ENCODE measurements at places on chromosomes 2 and 18. TPM values are rescaled to one million over a fixed set of nuclear protein-coding genes. Genes with fewer than 3 reads are reported as not detected.

SAG gene
- not detected for polyA plus RNA-seq

REG3G gene
- 3.0 TPM for polyA plus RNA-seq

STEAP3 gene
- polyA plus RNA-seq: 4.1 TPM

PARD3B gene
- 4.9 TPM for polyA plus RNA-seq

CHRNA1 gene
- not detected for polyA plus RNA-seq

TIGD1 gene
- polyA plus RNA-seq: 6.2 TPM

HAAO gene
- 20.8 TPM for polyA plus RNA-seq

DSG1 gene
- polyA plus RNA-seq: not detected

CHRNG gene
- polyA plus RNA-seq: not detected

FAM124B gene
- 0.37 TPM for polyA plus RNA-seq

DNA sequence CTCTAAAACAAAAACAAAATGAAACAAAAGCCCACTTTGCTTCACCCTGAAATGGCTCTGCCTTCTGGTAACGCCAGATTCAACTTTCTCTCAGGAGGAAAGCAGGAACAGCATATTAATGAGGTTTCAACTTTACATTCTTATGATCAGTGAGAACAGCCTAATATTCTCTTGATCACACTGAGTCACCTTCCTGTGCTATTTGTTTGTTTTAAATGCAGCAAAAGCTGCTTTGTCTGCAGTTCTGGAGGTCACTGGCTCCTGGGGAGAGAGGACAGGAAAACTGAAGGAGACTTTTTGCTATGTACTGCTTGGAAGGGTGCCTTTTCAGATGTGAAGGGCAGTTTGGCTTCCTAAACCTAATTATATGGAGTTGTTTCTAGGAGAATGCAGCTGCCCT, 48.1 kb downstream of the MAIP1 start:
- no peak overlapping the region for H3K27ac ChIP-seq
- H3K27me3 ChIP-seq: no peaks in the 10 kb centered on the region
- no peak for DNase-seq
- no peaks in the 10 kb centered on the region for H3K36me3 ChIP-seq

DNA sequence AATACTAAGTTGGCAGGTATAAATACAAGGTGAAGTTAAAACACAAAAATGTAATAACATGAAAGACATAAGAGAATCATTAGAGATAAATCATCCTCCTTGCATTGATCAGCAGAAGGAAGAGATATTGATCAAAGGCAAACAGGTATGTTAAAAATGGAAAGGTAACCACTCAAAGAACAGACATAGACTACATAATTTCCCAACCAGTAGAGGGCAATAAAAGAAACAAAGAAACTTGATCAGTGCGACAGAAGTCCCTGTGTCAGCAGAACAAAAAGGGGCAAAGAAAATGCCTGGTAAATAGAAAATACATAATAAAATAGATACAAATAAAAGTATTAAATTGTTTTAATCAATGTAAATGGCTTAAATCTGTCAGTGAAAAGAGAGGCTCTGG, 53.6 kb downstream of the FAM228A start:
- DNase-seq: no peak
- H3K36me3 ChIP-seq: no peaks in the 10 kb centered on the region
- H3K27ac ChIP-seq: no peak overlapping the region
- H3K4me1 ChIP-seq: no peaks in the 10 kb centered on the region
- no peak overlapping the region for H3K4me3 ChIP-seq

DNA sequence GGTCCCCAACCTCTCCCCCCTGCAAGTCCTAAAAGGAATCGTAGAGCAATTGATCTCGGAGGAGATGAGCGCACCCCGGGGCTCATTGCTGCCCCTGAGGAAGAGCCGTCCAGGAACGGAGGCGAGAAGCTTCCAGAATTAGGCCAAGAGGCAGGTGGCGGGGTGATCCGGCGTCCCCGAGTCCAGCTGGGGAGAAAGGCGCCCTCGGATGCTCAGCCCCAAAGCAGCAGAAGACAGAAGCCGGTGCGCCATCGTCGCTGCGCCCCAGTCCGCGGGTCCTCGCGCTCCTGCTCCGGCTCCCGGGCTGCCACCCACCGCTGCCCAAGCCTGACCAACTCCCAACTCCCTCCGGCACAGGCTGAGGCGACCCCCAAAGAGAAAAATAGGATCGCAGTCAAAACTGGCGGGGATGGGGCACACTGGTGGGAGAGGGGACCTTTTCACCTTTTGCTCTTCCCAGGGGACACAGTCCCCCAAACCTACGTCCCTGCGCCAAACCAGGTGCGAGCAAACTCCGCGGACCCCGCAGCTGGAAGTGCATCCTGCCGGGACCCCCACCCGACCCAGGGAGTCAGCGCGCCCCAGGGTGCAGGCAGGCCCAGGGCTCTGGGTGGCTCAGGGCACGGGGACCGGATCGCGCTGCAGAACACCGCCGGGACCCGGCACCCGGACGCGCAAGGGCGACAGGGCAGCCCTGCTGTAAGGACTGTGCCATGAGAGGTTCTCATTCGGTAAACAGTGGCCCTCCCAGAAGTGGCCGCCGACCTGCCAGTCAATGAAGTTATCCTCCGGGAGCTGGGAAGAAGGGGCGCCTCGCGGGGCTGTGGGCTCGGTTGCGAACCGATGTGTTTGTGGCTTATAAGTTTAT, 8.4 kb upstream of the MEIS1 start:
- no peak for DNase-seq
- peaks cover 6% of the 10 kb centered on the region for H3K4me1 ChIP-seq
- no peaks in the 10 kb centered on the region for H3K27me3 ChIP-seq
- no peaks in the 10 kb centered on the region for H3K36me3 ChIP-seq
- H3K4me3 ChIP-seq: peak overlapping the region; percentile 37

- no peak for DNase-seq
- no peaks in the 10 kb centered on the region for H3K36me3 ChIP-seq
- H3K27ac ChIP-seq: no peak overlapping the region
- H3K4me3 ChIP-seq: no peak overlapping the region
Observed at GRCh38 chr2:219744600-219744999, 117.2 kb downstream of the SLC4A3 start.

- H3K27ac ChIP-seq: no peak overlapping the region
- H3K4me3 ChIP-seq: peak overlapping the region; percentile 90
- H3K36me3 ChIP-seq: no peaks in the 10 kb centered on the region
Observed at GRCh38 chr2:55418512-55419232, 984 bp downstream of the CCDC88A start.

DNA sequence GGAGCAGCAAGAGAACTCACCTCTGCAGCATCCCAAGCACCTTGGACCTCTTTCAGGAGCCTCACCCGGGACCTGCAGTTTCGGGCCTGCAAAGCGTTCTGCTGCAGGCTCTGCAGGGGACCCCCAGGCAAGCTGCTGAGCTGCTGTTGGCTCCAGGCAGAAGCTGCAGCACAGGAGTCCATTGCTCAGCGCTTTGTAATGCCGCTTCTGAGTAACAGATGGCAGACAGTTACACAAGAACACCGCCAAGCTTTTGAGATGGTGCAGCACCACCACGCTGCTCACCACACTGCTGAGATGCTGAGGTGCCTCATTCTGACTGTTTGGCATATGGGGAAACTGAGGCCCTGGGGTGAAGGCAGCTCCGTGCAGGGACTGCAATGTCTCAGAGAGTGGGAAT, 1.9 kb upstream of the GALNT14 start:
- no peak overlapping the region for H3K4me3 ChIP-seq
- H3K27me3 ChIP-seq: peaks cover 29% of the 10 kb centered on the region

- no peak for DNase-seq
- H3K4me1 ChIP-seq: no peaks in the 10 kb centered on the region
- no peaks in the 10 kb centered on the region for H3K36me3 ChIP-seq
Observed at GRCh38 chr2:131029812-131030211, 63.4 kb downstream of the FAM168B start.

DNA sequence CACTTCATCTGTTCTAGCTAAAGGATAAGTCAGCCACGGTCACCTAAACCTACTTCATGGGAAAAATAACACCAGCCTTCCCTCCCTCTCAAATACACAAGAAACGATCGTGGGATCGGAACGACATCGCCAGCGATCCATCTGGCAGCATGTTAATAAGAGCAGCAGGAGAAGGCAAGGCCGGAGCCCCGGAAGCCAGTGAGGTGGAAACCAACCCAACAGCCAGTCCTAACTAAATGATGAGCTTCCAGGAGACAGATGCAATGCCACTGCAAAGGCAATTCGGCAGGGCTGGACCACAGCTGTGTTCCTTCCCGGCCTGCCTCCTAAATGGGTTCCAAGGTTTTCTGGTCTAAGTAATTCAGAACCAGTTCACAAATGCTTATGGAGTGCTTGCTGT, 117.5 kb downstream of the TMEM163 start:
- H3K4me1 ChIP-seq: no peaks in the 10 kb centered on the region
- no peak overlapping the region for H3K4me3 ChIP-seq
- no peak overlapping the region for H3K27ac ChIP-seq
- H3K36me3 ChIP-seq: no peaks in the 10 kb centered on the region
- DNase-seq: no peak

GRCh38 chr2:219273937-219274336, 5.2 kb upstream of the DNAJB2 start:
- peaks cover 7% of the 10 kb centered on the region for H3K4me1 ChIP-seq
- H3K4me3 ChIP-seq: no peak overlapping the region
- H3K36me3 ChIP-seq: no peaks in the 10 kb centered on the region
- DNase-seq: peak; percentile 64
- no peaks in the 10 kb centered on the region for H3K27me3 ChIP-seq

GRCh38 chr2:242022550-242023290, 153.2 kb downstream of the RTP5 start:
- no peak overlapping the region for H3K4me3 ChIP-seq
- no peaks in the 10 kb centered on the region for H3K27me3 ChIP-seq
- no peak for DNase-seq
- no peak overlapping the region for H3K27ac ChIP-seq

- peaks cover 95% of the 10 kb centered on the region for H3K36me3 ChIP-seq
- H3K27me3 ChIP-seq: no peaks in the 10 kb centered on the region
- DNase-seq: no peak
- no peak overlapping the region for H3K27ac ChIP-seq
- H3K4me1 ChIP-seq: no peaks in the 10 kb centered on the region
Observed at GRCh38 chr2:9488583-9489547, 14.5 kb downstream of the IAH1 start.

DNA sequence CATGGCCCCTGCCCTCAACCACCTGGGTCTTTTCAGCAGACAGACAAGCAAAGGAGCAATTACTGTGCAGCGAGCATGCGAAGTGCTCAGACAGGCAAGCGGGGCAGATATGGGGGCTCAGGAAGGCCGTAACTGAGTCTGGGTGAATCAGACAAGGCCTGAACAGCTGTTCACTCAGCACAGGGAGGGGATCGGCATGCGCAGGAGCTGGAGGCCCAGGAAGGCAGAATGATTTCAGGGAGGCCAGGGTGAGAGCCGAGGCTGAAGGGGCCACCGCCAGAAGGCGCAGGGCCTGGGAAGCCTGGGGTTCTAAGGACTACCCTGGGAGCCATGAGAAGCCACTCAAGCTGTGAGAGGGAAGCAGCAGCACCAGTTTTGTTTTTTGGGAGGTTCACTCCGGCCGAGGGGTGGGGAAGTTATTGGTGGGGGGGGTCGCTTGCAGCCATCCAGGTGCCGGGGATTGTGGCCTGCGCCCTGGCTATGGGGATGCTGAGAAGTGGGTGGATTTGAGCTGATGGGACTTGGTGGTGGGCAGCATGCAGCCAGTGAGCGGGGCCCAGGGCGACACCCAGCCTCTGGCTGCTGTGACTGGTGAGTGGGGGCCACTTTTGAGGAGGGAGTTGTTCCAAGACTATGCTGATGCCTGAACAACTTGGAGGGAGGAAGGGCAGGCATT, 132.2 kb downstream of the TSN start:
- H3K4me3 ChIP-seq: no peak overlapping the region
- no peak overlapping the region for H3K27ac ChIP-seq
- DNase-seq: no peak

DNA sequence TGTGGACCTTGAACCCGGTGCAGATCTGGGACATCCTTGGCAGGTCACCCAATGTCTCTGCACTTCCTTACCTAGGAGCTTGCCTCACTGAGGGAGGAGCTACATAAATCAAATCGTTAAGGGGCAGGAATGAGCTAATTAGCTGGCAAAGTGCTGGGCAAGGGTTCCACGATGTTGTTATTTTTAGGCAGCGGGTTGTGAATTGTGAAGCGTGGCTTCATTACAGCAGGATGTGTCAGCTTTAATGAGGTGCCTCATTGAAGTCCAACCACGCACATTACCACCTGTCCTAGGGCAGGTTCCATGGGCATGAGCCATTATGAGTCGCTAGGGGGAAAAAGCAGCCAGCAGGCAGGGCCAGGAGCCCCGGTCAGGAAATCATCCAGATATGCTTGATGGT, 127.0 kb upstream of the AGAP1 start:
- no peak for DNase-seq
- no peak overlapping the region for H3K27ac ChIP-seq

GRCh38 chr2:46308081-46308480, 10.9 kb downstream of the EPAS1 start:
- no peak overlapping the region for H3K27ac ChIP-seq
- H3K4me3 ChIP-seq: no peak overlapping the region
- no peaks in the 10 kb centered on the region for H3K36me3 ChIP-seq
- H3K27me3 ChIP-seq: no peaks in the 10 kb centered on the region
- no peaks in the 10 kb centered on the region for H3K4me1 ChIP-seq

DNA sequence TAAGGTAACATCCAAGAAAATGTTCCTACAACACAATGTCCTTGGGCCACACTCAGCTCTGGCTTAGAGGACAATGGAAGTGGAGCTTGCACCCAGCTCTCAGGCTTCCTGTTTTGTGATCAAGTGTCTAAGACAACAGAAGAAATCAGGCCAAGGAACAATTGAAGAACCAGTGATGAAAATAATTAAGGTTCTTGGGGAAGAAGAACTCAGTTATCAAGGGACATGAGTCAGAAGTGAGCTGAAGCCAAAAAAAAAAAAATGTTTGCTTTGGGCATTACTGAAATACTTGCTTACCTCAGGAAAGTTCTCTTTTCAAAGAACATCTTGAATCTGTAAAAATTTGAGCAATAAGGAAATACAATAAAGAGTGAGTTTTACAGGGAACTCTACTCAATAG, 299.0 kb downstream of the FBXO15 start:
- DNase-seq: no peak
- H3K36me3 ChIP-seq: no peaks in the 10 kb centered on the region
- no peaks in the 10 kb centered on the region for H3K4me1 ChIP-seq
- H3K27me3 ChIP-seq: peaks cover 1% of the 10 kb centered on the region

DNA sequence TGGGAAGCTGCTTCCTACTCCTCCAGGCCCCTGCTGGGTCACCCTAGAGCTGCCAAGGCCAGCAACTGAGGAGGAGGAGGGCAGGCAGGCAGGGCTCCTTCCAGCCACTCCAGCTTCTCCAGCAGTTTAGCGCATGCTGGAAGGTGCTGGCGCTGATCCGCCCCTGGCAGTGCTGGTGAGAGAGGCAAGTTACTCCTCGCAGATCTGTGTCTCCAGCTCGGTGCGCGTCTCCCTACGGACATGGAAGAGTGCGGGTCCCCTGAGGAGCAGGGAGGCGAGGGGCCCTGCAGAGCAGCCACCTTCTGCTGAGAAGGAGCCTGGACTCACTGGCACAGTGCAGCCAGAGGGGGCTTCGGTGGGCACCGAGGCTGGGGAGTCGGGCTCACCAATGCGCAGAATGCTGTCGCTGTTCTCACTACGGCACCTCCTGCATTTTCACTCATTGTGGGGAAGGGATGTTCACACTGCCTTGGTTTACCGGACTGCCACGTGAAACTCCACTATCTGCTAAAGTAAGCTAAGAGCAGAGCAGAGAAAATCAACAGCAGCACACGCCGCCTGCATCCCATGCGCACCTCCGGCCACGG, 206.0 kb downstream of the HDAC4 start:
- DNase-seq: peak; percentile 73
- H3K4me3 ChIP-seq: no peak overlapping the region
- no peak overlapping the region for H3K27ac ChIP-seq
- H3K36me3 ChIP-seq: no peaks in the 10 kb centered on the region
- no peaks in the 10 kb centered on the region for H3K27me3 ChIP-seq

Measured in adrenal gland (tissue), 19 donors.